Kasumi-1 (cell line): ENCODE measurements at places on chromosomes 4 and X.

GRCh38 chrX:71632923-71633657 lies 14.8 kb upstream of the CXCR3 start:
- DNase-seq: no peak

DNA sequence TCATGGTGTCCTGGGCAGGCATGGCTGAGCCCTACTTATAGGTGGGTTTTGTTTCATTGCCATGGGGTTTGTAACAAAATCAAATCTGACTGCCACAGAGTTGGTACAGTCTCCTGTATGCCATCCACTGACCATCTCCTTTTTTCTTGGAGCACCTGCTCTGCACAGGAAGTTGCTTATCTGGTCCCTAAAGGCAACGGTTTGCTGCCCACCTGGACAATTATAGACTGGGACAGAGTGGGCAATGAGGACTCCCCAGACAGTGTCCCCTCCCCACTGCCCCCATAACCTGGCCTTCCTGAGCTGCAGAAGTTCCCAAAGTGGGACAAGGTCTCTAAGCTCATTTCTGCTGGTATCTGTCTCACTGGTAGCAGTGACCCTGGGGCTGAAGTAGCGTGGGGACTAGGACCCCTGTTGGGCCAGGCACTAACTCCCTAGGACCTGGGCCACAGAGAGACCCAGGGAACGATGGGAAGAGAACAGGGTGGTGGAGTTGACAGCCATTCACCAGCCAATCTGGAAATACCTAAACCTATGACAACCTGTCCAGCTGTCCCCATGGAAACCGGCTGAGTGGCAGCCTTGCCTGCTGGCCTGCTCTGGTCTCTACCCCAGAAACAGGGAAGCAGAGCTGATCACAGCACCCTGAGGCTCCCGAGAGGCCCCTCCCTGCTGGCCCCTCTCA lies 64.7 kb downstream of the WFS1 start:
- no peak for DNase-seq

DNA sequence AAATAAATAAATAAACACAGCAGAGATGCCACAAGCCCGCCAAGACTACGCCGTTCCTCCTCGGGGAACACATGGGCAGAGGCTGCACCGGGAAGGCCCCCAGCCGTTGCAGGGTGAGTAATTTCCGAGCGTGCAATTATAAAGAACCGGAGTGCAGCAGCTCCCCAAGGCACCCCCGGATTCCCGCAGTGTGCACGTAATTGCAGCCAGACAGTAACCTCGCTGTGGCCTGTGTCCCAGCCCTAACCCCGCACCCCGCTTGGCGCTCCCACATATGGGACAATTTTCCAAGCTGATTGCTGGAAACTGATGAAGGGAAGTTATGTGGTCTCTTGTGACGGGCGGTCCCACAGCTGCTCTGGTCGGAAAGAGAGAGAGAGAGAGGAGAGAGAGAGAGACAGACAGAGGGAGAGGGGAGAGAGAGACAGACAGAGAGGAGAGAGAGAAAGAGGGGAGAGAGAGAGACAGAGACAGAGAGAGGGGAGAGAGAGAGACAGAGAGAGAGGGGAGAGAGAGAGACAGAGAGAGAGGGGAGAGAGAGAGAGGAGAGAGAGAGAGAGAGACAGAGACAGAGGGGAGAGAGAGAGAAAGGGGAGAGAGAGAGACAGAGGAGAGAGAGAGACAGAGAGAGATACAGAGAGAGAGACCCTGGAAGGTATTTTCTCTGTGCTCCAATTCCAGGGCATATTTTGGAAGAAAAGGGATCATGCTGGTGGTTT lies 275.4 kb downstream of the SHOX start:
- DNase-seq: no peak

DNA sequence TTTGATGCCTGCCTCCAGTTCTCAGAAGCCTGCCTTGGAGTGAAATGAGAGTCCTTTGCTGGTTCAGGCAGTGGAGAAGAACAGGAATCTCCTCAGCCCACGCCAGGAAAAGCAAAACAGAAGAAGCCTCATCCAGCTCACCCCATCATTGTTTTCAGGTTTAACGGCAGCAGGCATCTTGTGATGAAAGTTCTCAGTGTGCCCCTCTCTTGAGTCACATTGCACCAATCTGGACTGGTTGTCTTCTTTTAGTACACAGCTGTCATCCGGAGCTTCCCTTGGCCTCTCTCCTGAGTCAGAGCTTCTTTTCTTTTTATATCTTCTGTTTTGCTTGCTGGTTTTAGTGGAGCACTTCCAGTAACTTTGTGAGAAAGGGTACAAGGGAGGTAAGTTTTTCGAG lies 50.9 kb downstream of the TSPAN7 start:
- DNase-seq: peak; percentile 49

DNA sequence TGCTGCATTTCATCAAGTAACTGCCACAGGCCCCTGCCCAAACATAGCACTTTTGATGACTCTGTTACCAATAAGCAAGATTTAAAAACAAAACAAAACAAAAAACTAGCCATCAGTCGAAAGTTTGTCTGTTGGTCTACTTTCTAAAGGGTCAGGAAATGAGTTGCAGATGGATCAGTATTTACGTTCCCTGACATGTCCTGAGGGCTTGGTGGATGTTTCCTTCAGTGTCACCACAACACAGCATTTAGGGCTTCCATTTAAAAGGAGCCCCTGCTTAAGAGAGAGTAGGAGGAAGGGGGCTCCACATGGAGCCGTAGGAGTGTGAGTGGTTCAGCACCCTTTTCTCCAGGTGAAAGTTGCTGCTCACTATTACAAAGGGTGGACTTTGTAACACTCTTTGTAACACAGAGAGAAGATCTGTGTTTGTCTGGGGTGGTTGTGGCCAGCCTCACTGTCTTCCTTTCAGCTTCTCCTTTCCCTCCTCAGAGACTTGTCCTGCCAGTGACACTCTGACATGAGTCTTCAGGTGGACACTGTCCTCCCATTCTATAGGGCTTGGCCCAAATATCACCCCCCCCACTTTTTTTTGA lies 167.5 kb upstream of the PDE5A start:
- no peak for DNase-seq

GRCh38 chr4:182421753-182422152 lies 178.6 kb downstream of the TENM3 start:
- no peak for DNase-seq

DNA sequence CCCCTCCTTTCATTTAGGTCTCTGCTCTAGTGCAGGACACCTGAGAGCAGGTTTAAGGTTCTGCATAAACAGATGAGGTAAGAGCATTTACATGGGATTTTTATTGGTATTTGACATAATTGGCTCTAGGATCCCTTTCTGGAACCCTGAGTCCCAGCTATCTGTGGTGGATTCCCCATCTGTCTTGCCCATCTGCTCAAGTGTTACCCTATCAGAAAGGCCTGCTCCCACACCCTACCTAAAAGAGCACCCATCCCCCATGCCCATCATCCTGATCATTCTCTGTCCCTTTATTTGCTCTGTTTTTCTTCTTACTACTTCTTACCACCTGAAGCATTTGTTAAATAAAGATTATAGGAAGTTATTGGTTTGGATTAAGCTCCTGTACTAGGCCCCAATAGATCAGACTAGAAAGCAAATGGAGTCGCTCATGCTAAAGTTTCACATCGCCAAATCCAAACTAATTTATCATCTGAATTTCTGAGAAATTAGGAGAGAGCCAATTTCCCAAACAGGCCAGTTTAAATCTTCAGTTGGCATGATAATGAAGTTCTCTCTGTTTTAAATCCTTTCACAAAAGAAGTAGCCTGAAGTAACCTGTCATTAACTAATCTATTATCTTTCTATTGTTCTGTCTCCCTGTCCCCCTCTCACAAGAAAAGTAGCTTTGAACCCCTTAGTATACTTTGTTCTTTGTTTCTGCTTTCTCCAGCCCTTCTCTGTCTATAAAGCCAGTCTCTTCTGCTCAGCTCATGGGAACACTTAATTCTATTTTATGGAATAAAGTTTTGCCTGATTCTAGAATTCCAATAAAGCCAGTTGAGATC lies 178.6 kb downstream of the ZNF674 start:
- DNase-seq: no peak

- no peak for DNase-seq
Measured at GRCh38 chr4:6900956-6901355, 8.7 kb upstream of the TBC1D14 start.

DNA sequence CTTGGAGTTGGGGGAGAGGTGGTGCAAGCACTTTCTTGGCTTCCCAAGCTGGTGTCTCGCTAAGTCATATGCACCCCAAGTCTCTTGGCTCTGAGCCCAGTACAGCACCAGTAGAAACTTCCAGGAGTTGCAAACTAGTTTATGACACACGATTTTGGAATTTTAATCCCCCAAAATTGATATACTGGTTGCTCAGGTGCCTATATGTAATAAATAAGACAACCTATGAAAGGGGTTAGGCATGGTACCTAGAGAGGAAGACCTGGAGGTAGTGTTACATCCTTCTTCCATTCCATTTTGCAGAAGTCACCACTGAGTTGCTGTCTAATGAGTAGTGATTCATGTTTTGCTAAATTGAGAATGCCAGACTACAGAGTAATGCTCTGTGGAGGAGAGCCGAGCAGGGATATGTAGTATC lies 4.3 kb upstream of the SLC4A4 start:
- no peak for DNase-seq

DNA sequence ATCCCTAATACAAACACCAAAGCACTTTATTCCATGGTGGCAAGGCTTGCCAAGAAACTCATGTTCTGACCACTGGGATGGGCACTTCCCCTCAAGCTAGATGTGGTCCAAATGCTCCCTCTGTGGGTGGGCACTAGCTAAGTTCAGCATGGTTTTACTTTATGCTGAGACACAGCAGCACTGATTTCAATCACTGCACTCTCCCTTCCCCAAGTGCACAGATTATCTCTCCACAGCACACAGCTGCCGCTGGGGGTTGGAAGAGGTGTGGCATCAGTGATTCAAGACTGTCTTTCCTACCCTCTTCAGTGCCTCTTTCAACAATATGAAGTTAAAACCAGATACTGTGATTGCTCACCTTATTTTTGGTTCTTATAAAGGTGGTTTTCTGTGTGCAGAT lies 16.5 kb upstream of the GUCY2F start:
- DNase-seq: no peak

GRCh38 chr4:124953486-124953885 lies 241.0 kb upstream of the ANKRD50 start:
- no peak for DNase-seq

GRCh38 chr4:108270466-108271450 lies 102.0 kb upstream of the LEF1 start:
- DNase-seq: no peak

- no peak for DNase-seq
Measured at GRCh38 chr4:185793716-185794115, 18.3 kb downstream of the SORBS2 start.

GRCh38 chrX:123449335-123449734 lies 265.3 kb downstream of the GRIA3 start:
- no peak for DNase-seq

- no peak for DNase-seq
Measured at GRCh38 chrX:153640736-153641575, 6.0 kb upstream of the DUSP9 start.

DNA sequence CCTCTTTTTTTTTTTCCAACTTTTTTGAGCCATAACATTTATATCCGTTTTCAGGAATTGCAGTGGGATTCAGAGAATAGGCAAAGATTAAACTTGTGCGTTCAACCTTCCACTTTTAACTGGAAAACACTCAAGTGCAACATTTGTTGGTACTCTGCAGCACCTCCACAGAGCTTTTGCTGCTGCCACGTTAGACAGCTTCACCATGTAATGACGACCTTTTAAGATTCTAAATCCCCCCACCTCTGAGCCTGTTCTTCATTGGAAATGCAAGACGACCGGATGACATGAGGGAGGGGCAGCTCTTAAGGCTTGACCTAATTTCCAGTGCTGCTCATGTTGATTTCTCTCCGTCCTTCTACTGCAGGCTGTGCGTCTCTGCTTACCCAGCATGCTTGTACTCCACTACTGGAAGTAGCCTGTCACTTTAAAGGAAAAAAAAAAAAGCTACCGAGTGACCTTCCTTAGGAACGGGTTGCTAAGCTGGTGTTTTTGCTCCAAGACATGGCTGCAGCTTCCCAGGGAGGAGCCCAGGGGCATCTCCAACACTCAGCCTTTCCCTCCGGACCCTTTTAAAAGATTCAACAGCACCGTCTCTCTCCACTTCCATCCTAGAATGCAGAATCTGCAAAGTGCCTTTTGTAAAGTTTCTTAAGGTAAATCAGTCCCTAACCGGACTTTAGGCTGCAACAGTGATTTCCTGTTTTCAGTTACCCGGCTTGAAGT lies at the start of gene CC2D2A:
CC2D2A (plus strand) TSS at position 481 of the 726 bp plus-strand sequence. CDS start 6,051 bp downstream, outside the sequence.
- DNase-seq: no peak

GRCh38 chrX:53266914-53267313 lies 14.5 kb downstream of the IQSEC2 start:
- no peak for DNase-seq

- peak; percentile 57 for DNase-seq
Measured at GRCh38 chrX:107675823-107676555, 47.7 kb downstream of the PRPS1 start.

DNA sequence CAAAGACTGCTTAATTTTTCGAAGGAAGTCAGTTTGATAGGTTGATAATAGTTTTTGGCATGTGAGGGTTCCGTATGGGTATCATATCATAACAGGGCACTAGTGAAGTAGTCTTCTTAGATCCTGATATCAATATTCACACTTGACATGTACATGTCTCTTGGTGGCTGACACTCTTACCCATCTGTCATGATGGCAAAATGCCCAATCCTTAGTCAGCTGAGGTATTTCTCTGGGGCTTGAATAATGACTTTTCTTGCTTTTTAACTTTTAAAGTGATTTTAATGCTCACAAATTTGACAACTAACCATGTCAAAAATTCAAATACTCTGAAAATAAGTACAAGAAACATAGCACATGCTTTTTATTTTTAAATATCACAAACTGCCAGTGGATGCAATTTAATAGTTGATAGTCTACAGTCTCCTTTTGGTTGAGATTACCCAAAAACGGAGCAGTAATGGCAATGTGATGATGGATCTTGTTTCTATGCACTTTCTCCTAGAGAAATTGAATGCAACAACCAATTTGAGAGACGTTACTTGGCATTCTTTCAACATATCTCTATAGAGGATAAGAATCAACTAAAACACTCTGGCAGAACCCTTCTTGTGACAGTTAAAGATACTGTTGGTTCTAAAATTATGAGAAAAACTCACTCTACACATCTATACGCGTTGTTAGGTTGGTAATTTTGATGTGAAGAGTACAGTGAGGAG lies 552.9 kb upstream of the PABPC4L start:
- no peak for DNase-seq

DNA sequence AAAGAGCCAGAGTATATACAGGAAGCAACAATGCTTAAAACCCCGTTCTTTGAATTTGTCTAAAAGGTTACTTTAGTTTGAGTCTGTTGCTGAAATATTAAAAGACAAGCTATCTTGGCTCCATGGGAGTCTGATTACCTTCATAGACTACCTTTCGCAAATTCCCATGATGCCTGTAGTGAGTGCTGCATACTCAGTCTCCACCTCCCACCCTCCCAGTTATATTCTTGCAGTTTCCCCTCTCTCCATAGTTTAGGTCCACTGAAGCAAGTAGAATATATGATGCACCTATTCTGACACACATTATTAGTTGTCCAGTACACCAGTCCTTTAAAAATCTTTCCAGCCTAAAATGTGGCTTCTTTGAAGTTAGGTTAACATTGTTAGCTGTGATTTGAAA lies 2.4 kb downstream of the CNKSR2 start:
- no peak for DNase-seq

GRCh38 chrX:112830540-112830939 lies 10.1 kb downstream of the AMOT start:
- no peak for DNase-seq

- no peak for DNase-seq
Measured at GRCh38 chr4:187021436-187022205, 298.0 kb upstream of the FAT1 start.

- no peak for DNase-seq
Measured at GRCh38 chr4:68359508-68359907, 9.6 kb upstream of the YTHDC1 start.
